GDM1 (cell line): ENCODE measurements at places on chromosomes 1 and 21.

DNA sequence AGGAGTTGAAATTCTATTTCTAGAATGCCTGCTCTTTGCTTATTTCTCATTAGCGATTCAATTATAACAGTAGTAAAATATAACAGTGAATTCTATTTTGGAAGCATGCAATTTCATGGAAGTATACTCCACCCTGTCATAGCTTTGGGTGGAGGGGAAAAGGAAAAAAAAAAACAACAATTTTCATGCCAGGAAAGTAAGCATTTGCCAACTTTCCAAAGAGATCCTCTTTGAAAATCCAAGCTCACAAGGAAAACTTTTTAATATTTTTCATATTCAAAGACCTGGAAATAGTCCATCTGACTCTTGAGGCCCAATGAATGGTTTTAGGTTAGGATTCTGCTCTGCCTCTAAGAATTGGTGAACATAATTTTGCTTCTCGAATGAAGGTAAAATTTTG is 134.5 kb downstream of the PTPN14 start:
- no peak for DNase-seq

DNA sequence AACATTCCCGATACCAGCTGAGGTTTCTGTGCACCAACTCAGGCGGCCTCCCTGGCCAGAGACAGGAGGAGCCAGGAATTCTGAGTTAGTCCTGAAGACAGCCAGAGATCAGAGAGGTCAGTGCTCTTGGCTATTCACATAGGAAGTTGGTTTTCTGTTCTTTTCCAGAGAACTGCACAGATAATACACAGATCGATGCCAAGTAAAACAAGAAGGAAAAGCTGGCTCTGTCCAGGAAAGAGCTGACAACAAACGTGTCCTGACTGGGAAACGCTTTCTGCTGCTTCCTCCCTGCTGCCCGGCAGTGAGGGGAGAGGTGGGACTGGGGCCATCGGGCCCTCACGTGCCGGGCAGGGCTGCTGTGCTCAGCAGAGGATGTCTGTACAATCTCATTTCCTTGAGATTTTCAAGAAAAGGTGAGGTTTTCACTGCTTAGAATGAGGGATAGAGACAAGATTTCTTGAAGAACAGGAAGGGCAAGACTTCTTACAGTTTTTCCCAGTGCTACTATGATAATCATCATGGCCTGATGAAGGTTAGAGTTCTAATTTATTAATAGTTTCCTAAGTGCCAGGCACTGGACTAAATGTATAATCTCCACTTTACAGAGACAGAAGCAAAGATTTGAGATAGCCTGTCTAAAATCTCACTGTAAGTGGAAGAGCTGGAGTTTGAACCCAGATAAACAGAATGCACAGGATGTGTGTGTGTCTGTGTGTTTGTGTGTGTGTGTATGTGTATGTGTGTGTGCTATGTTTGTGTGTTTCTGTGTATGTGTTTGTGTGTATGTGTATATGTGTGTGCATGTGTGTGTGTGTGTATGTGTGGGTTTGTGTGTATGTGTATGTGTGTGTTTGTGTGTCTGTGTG is 211.0 kb upstream of the RAB4A start:
- no peak for DNase-seq

DNA sequence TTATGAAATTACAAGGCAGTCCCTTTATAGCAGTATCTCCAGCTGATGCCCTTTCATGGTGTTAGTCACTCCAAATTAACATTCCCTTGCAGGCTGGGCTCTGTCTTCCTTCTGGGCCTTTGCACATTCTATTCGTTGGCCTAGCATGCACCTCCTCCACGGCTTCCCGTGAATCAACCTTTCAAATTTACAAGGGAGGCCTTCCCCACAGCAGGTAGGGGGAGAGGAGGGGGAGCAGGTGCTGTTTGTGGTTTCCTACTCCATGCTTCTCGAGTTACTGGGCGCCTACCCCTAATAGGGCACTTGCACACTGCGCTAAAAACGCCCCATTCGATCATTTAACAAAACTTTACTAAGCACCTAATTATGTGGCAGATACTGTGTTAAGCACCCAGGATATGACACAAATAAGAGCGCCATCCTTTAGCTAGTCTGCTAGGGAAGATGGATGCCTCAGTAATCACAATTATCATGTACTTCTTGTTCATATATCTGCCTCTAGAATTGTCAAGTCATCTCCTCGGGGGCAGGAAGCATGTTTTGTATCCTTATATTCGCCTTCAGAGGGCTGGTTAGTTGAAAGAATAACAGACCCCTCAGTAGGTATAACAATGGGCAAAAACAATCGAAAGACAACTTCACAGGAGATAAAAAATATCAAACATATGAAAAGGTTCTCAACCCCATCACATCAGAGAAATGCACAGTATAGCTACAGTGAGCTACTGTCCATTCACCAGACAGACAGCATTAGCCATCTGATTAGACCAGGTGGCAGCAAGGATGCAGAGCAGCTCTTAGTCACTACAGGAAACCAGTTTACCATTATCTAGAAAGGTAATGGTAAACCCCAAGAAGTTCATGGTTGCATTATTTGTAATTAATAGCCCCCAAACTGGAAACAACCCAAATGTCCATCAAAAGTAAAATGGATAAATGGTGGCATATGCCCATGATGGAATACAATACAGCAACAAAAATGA is 1.7 kb upstream of the ADAR start:
- DNase-seq = no peak

DNA sequence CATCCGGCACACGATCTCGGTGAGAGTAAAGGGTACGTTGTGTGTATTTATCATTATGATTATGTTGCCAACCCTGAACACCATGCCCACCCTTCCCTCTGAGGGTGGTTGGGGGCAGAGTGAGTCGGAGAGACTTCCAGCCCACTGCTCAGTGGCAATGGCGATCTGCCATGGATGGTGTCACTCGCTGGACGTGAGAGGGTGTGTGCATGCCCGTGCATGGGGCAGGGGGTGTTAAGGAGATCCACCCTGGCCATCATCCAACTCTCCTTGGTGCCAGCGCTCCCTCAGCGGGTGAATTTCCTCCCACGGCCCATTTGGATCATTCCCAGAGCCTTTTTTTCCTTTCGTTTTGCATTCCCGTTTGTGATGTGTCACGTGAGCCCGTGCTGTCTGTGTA is 74.1 kb upstream of the CNTN2 start:
- no peak for DNase-seq

GRCh38 chr1:24934310-24935195 is 4.5 kb upstream of the RUNX3 start:
- no peak for DNase-seq

GRCh38 chr1:165703648-165704047 is 5.3 kb upstream of the ALDH9A1 start:
- DNase-seq = no peak

- DNase-seq = peak; percentile 5
These were observed 26.9 kb upstream of the LRRC3 start for GRCh38 chr21:44428281-44428960.

DNA sequence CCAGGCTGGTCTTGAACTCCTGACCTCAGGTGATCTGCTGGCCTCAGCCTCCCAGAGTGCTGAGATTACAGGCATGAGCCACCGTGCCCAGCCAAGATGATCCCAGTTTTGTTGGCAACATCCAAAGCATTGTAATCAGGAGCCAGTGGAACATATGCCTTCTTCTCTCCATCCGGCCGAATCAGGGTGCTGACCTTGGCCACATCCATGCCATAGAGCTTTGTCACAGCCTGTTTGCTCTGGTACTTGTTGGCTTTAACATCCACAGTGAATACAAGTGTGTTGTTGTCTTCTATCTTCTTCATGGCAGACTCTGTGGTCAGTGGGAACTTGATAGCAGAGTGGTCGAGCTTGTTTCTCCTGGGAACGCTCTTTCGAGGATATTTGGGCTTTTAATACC is 17.1 kb downstream of the TNFRSF8 start:
- no peak for DNase-seq

- peak; percentile 23 for DNase-seq
These were observed 10.4 kb downstream of the DCAF8 start for GRCh38 chr1:160251687-160252526.

DNA sequence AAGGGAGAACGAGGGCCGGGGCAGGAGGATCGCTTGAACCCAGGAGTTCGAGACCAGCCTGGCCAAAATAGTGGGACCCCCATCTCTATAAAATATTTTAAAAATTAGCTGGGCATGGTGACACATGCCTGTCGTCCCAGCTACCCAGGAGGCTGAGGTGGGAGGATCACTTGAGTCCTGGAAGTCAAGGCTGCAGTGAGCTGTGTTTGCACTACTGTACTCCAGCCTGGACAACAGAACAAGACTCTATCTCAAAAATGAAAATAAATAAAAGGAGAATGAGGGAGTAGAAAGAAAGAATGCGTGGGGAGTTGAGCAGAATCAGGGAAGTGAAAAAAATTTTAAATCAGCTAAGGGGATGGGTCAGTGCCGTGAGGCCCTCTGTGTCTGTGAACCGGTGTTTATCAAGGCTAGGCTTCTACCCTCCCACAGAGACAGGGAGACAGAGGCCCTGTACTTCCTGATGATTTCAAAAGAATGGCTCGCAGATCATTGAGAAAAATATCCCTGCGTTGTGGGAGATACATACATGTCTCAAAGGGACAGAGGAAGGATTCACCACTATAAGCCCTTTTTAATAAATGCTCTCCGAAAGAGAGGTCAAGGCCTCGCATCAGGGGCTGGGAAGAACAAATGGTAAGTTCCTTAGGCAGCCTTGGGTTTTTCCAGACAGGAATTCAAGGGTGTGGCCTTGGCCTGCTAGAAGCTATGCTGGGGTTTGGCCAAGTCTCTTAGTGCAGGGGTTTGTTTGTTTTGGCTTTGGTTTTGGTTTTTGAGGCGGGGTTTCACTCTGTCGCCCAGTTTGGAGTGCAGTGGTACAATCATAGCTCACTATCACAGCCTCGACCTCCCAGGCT is 20.7 kb downstream of the IL10RB start:
- no peak for DNase-seq

DNA sequence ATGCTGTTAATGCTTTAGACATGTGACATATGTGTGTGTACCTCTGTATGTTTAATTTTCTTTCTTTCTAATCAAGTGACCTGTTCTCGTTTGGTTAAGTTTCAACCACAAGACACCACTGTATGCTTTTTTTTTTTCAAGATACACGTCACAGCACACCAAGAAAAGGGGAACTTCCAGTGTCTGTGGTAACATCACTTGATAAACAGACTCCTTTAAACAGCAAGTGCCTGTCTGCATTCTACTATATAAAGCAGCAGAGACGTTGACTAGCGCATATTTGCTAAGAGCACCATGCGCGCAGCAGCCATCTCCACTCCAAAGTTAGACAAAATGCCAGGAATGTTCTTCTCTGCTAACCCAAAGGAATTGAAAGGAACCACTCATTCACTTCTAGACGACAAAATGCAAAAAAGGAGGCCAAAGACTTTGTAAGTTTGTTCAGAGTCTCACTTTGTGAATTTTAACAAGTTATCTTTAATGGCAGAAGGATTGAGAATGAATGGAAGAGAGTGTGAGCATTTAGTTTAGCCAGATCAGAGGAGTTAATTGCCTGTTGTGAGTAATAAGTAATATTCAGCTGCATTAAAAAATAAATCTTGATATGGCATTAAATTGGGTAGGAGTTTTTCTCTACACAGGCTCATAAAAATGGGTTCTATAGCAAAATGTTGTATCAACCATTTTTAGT is at the start of gene RGS1:
Gene RGS1, plus strand, starts transcription at position 275 of the 691 bp plus-strand sequence. Its CDS starts 20 bp downstream, at position 295.
- peak; percentile 47 for DNase-seq

DNA sequence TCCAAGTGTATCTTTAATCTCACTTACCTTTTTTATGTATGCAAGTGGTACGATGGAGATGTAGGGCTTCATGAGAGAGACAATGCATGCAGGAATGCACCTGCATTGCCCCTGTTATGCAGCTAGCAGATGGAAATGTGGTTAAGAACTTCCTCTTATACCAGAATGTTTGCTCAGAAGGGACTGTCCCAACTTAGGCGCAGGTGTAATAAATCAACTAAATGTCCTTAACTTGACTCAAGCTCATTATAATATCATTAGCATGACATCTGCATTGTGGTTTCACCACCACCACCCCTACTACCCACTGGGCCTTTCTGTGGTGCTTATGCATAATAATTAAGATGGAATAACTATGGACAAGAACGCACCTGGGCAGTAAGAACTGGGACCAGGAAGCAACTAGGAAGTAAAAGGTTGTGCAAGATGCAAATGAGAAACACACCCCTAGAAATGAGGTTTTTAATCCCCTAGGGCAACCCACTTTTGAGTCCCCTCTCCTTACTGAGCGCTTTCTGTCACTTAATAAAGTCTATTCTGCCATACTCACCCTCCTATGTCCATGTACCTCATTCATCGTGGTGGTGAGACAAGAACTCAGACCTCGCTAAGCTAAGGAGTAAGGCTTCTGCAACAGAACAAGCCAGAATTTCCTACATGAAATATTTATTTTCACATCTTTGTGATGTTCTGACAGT is 1103.3 kb upstream of the B3GALT2 start:
- DNase-seq = no peak

- DNase-seq = no peak
These were observed 94.0 kb upstream of the KAZN start for GRCh38 chr1:14504517-14504916.

DNA sequence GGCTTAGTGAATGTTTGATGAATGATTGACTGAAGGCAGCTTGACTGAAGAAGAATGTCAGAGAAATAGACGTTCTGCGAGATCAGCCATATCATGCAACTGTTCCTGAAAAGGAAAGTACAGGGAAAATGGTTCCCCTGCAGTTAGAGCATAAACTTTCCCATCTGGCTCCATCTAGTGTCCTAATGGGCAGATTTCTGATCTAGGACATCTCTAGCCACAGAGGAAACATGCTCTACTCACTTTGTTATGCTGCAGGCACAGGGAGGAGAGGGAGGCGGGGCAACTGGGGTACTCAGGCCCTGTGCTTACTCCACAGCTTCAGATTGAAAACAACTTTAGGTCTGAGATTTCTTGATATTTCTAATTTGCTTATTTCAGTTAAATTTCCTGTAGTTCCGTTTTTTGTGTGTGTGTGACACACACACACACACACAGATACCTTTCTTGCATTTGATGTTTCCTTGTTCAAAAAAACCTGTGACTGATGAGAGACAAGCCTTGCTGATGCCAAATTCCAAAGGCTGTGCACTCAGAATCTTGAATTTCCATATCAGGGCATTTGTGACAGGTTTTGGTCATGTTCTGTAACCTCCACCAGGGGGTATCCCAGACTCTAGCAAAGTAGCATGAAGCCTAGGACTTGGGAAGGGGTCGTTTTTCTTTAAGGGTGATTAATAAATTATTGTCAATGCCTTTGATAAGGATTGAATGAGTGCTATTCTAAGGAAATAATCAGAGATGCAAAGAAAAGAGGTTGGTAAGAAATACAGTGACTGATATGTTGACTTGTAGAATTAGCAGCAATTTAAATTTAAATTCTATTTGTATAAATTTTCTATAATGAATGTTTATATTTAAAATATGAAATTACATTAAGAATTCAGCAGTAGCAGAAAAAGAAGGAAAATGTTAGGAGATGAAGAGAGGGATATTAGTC is 139.7 kb upstream of the BEND5 start:
- DNase-seq = no peak

DNA sequence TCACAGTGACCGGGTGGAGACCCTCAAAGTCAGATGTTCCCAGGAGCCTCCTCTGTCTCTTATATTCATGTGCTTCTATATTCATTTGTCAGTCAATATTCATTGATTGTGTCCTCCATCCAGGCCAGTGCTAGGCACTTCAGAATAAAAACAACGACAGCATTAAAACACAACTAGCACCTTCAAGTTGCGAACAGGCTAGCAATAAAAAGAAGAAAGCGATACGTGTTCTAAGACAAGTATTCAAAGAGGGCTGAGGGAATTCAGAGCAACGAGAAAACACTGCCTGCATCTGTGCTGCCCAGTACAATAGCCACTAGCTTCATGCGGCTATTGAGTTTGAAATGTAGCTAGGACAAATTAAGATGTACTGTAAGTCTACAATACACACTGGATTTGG is 138.0 kb downstream of the PLXNA2 start:
- DNase-seq = no peak

- no peak for DNase-seq
These were observed 34.1 kb downstream of the ACOT7 start for GRCh38 chr1:6359216-6360116.
